ENCODE measurements at places on chromosomes 3 and 15.

DNA sequence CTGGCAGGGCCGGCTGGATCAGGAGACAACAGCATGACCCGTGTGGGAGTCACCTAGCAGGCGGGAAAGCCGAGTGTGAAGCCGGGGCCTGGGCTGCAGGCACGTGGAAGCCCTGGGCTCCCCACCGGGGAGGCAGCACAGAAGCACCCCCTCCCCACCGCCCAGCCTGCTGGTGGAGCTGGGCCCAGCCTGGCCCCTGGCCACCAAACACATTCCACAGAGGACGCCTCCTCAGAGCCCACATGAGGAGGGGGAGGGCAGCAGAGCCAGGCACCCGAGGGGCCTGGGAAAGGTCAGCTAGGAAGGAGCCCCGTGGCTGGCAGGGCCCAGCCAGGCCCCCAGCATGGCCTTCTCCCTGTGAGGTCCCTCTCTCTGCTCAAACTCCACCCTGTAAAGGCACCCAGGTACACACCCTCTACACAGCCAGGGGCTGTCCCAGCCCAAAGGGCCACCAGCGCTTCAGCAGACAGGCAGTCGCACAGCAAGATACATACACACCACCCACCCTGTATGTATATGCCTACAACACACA is 4.5 kb downstream of the PLXNB1 start:
- peak; percentile 62 for DNase-seq

- DNase-seq, result no peak
Measured at GRCh38 chr15:88636050-88636449, 2.8 kb upstream of the ISG20 start.

DNA sequence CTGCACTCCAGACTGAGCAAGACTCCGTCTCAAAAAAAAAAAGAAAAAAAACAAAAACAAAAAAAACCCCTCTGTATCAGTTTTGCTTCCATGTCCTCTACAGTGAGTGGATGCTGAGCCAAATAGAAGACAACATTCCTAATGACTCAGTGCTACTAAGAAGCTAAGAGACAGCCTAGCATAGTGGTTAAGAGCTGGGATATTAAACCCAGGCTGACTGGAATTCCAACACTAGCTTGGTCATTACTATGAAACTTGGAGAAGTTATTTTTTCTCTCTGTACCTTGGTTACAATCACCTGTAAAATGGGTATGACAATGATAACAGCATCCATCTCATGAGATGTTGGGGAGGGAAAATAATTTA is 60.9 kb upstream of the PYGO1 start:
- DNase-seq, result no peak

- DNase-seq, result peak; percentile 69
Measured at GRCh38 chr3:16658004-16658924, 53.0 kb upstream of the DAZL start.

Data from retina (tissue), 1 donor.